Stromal cell of bone marrow (primary cell): ENCODE measurements at places on chromosomes 13 and 19.
A peak's percentile ranks its signal among the peaks of the same experiment; 100 is the strongest.

DNA sequence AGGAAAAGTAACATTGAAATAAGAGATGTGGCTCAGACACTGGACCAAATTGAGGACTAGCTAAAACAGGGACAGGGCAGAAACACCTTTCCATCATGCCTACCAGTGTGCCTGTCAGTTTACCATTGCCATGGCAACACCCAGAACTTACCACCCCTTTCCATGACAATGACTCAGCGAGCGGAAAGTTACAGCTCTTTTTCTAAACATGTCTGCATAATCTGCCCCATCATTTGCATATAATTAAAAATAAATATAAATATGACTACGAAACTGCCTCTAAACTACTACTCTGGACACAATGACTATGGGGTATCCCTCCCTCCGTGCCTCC, 96.0 kb downstream of the UBL3 start:
- DNase-seq = peak; percentile 38

- no peak for DNase-seq
Measured at GRCh38 chr13:39612023-39612637, 9.1 kb upstream of the LHFPL6 start.

- no peak for DNase-seq
Measured at GRCh38 chr13:109606520-109606919, 179.9 kb downstream of the IRS2 start.

DNA sequence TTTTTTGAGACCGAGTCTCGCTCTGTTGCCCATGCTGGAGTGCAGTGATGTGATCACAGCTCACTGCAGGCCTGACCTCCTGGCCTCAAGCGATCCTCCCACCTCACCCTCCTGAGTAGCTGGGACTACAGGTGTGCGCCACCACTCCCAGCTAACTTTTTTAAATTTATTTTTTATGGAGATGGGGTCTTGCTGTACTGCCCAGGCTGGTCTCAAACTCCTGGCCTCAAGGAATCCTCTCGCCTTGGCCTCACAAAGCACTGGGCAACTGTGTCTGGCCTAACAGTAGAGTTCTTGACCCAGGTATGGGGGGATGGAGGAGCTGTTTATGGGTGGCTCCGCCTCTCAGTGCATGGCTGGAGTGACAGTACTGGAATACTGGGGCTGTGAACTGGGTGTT, 59.6 kb downstream of the SMARCA4 start:
- no peak for DNase-seq

DNA sequence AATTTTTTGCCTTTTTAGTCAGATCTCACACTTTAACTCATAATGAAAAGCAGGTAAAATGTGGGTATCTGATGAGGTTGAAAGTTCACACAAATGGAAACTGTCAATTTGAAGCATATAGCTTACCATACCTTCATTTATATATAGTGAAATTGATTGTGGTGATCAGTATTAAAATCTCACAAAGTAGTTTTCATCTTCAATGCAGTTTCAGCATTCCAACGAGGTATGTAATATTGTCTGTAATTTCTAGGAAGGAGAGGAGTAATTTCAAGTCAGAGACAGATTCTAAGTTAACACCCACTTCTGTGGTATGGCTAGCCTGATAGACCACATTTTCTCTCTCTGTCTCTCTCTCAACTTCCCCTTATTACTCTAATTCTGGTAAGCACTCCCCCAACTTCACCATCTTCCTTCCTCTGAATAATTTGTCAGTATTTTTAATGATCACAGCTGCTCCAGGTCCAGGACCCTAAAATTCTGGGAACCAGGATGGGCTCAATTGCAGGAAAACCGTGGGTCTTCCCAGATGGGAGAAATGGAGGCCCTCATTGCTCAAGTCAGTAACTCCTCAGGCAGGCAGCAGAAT, 455.7 kb downstream of the FGF9 start:
- no peak for DNase-seq
